ENCODE measurements at places on chromosomes 16 and 17.

DNA sequence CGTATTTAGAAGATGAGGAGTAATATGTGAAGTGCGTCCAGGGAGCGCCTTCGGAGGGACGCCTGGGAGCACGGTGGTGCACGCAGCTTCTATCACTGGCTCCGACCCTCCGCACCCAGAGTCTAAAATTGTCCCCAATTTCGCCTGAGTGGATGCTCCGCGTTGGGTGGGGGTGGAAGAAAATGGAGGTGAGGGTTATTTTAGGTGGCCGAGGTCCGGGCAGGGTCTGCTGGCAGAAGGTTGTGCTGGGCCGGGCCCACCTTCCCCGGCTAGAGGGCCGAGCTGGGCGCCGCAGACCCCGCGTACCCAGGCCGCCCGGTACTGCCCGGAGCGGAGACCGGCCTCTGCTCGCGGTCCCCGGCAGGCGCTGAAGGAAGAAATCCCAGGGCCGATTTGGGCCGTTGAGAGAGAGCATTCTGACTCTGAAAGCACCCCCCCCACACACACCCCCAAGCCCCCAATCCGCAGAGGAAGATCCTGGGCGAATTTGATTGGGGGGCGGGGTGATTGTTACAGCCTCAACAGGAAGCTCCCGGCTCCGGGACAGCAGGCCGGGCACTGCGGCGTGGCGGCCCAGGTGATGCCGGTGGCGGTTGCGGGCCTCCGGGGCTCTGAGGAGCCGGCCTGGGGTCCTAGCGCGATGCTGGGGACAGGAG, 3.0 kb downstream of the BAHCC1 start:
- peak; percentile 49 for DNase-seq

- no peak for DNase-seq
Observed at GRCh38 chr16:89431158-89431584, 59.2 kb downstream of the ANKRD11 start.

DNA sequence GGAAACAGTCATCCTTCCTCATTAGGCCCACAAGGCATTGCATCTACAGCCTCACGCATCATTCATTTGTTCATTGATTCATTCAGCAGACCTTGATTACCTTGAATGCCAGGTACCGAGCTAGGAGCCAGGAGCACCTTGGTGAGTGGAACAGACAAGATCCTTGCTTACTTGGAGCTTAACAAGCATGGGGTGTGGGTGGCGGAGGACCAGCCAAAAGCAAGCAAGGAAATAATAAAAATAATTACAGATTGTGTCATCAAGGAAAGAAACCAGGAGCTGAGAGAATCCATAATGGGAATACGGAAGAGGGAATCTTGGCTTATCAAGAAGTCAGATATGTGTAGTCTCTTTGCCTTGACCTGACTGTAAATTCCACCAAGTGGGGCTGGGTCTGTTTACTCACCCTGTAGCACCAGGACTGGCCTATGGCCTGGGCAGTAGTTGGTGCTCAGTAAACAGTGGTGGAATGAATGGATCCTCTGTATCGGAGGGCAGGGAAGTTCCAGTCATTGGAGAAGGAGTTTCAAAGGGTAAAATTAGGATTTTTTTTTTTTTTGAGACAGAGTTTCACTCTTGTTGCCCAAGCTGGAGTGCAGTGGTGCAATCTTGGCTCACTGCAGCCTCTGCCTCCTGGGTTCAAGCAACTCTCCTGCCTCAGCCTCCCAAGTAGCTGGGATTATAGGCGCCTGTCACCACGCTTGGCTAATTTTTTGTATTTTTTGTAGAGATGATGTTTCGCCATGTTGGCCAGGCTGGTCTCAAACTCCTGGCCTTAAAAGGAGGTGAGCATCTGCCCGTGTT, 157.7 kb downstream of the MSI2 start:
- no peak for DNase-seq

GRCh38 chr16:49332589-49333258, 40.9 kb upstream of the C16orf78 start:
- DNase-seq = no peak

DNA sequence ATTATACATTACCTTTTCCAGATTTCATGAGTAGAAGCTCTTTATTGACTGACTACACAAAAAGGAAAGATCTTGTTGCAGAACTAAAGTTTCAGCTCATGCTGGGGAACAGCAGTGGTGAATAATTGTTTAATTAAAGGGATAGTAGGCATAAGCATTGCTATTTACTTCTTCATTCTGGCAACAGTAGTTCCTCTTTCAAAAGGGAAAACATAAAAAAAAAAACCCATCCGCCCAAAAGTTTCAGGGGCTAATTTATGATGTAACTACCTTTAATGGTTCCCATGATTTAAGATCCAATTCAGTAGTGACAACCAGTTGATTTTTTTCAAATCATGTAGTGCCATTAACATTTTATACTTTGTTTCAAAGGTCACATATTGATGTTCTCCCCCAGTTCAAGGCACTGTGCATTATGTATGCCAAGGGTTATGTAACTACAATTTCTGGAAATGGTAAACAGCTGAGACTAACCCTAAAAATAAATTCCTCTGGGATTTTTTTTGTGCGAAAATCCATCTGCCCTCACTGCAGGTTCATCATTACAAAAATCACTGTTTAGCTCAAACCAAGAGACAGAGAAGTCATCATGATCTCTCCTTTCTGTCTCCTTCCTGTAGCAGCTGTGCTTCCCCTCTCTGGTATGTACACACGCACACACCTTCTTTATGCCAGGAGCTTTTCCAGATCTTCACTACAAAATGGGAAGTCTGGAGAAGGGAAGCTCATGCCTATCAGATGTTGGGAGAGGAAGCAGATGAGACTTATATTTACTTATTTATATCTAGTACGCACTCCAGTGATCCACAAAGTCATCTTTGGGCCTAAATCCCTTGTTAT, 2.2 kb upstream of the PHLPP2 start:
- DNase-seq = no peak

DNA sequence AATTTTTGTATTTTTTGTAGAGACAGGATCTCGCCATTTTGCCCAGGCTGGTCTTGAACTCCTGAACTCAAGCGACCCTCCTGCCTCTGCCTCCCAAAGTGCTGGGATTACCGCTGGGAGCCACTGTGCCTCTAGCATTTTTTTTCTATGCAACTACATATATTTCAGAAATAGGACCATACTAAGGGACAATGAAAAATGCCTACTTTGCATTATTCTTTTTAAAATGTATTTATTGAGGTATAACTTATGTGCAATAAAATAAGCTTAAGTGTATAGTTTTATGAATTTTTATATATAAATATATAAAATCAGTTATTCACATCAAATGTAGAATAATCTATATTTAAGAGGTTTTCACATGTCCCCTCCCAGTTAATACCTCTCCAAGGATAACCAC, 38.1 kb downstream of the KATNIP start:
- DNase-seq = no peak

GRCh38 chr17:8264320-8264719, 15.2 kb downstream of the PFAS start:
- no peak for DNase-seq

DNA sequence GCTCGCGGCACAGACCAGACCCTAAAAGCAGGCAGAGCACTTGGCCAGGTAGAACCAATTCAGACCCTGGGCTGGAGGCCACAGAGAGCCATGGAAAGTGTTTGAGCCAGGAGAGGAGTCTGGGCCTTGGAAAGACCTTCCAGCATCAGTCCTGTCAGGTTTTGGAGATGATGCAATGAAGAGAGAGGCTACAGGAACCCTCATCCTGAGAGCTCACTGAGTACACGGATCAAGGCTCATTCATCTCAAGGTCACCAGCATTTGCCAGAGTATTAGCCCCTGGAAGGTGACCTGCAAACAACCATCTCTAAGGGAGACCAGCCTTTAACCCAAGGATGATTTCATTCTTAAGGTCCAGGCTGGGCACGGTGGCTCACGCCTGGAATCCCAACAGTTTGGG, 27.8 kb downstream of the TLE7 start:
- DNase-seq = no peak

DNA sequence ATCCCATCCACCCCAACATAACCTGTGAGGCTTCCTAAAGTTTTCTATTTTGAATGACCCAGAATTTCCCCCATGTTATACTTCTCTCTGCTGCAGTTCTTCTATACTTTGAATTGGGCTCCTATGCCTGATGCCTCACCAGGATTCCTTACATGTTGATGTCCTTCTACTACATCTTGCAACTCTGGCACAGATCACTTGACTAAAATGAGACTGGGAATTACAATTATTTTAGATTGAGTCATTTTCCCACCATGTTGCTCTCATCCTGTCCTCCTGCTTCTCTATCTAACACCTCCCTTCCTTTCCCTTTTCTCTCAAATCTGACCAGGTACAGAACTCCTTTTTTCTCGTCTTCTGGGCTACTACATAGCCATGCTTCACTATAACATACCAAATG, 314.0 kb upstream of the KCNJ16 start:
- DNase-seq = no peak

- DNase-seq = no peak
Observed at GRCh38 chr16:50247123-50247905, 19.0 kb upstream of the ADCY7 start.

GRCh38 chr16:69796285-69797118, 34.4 kb downstream of the WWP2 start:
- DNase-seq = no peak

DNA sequence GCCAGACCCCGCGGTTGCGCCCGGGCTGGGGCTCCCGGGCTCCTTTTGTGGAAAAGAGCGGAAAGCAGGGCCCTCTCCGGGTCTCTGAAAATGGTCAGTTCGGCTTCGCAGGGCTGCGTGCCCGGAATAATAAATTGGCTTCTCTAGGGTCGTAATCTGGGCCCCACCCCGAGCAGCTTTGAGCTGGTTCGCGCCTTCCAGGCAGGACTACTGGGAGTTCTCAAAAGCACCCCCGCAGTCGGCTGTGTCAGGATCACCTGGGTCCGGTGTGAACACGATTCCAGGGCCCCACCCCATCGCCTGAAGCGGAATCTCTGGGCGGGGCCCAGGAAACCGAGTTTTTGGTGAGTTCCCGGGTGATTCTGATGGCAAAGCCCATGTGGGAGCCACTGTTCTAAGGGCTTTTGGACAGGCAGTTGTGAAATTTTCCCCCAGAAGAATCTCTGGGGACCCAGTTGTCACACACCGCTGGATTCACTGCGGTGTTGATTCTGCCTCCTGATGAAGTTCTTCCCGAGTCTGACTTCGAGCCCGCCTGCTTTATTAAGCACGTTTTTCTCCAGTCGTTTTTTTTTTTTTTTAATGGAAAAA, 77.0 kb downstream of the MRC2 start:
- peak; percentile 46 for DNase-seq

GRCh38 chr17:38676706-38677504, 2.1 kb upstream of the EPOP start:
- DNase-seq = peak; percentile 69

DNA sequence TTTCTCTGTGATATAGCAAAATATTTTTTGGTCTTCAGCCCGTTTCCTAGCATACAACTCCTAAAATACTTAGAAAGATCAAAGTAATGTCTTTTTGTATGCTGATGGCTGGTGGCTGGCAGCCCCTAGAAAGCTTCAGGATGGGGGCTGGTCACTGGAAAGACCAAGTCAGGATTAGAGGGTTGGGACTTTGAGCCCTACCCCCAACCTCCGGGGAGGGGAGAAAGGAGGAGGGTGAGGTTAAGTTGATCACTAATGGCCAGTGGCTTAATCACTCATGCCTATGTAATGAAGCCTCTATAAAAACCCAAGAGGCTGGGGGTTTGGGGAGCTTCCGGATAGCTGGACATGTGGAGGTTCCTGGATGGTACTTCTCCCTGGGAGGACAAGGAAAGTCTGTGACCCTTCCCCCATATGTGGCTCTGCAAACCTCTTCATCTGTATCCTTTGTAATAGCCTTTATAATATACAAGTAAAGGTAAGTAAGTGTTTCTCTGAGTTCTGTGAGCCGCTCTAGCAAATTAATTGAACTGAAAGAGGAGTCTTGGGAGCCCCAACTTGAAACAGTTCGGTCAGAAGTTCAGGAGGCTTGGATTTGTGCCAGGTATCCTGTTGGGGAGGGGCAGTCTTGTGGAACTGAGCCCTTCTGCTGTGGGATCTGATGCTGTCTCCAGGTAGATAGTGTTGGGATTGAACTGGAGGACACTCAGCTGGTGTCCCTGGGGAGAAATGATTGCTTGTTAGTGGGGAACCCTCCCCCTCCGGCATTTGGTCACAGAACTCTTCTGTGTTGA, 3.5 kb downstream of the SLC7A6 start:
- no peak for DNase-seq

- peak; percentile 40 for DNase-seq
Observed at GRCh38 chr17:68054296-68054900, 18.9 kb downstream of the KPNA2 start.

- DNase-seq = no peak
Observed at GRCh38 chr17:79621151-79621943, 10.5 kb upstream of the RBFOX3 start.

DNA sequence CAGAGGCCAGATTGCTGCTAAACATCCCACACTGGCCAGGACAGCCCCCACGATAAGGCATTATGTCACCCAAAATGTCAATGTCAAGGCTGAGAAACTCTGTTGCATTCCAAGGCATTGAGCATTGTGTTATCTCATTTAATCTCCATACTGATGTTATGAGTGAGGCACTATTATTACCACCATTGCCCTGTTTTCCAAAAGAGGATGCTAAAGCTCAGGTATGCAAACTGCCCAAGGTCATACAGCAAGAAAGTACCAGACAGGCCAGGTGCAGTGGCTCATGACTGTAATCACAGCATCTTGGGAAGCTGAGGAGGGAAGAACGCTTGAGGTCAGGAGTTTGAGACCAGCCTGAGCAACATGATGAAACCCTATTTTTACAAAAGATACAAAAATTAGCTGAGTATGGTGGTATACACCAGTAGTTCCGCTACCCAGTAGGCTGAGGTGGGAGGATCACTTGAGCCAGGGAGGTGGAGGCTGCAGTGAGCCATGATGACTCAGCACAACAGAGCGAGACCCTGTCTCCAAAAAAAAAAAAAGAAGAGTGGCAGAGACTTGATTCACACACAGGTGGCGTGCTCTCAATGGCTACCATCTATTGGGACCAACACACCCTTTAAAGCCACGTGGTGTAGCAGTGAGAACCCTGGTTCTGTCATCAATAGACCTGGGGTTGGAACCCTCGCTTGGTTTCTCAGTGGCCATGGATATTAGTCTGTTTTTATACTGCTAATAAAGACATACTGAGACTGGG, 58.8 kb upstream of the GRIN2A start:
- no peak for DNase-seq

DNA sequence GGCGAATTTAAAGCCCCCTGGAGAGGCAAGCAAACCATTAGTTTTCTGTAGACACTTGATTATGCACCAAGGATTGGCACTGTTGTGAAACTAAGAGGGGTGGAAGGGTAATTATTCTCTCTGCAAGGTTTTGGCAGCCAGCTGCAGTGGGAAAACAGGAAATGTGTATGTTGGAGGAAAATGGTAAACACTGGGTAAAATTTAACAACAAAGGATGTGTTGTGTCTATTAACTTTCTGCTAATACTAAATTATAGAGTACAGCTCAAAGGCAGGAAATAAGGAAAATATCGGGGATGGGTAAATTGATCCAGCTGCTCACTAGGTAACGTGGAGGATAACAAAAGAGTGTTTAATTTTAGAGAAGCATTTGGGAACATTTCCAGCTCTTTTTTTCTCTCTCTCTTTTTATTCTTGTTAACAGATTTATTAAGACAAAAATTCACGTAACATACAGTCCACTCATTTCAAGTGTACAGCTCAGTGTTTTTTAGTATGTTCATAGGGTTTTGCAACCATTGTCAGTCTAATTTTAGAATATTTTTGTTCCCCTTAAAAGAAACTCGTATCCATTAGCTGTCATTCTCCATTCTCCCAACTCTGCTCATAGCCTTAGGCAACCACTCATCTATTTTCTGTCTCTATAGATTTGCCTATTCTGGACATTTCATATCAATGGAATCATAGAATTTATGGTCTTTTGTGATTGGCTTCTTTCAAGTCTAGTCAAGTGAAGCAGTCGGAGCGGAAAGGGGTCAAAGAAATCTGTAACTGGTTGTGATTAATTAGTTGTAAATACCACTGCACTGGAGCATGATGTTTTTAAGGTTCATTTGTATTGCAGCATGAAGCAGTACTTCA, 41.8 kb downstream of the TANGO6 start:
- DNase-seq = no peak
